ENCODE measurements at places on chromosomes 7 and 10.

GRCh38 chr10:120736377-120736776, 114.8 kb upstream of the WDR11 start:
- ATAC-seq: no peak
- no peak overlapping the region for H3K27ac ChIP-seq
- no peaks in the 10 kb centered on the region for H3K27me3 ChIP-seq
- no peaks in the 10 kb centered on the region for H3K4me1 ChIP-seq

- no peaks in the 10 kb centered on the region for H3K36me3 ChIP-seq
- H3K27me3 ChIP-seq: no peaks in the 10 kb centered on the region
- no peak overlapping the region for H3K4me3 ChIP-seq
- no peak for ATAC-seq
- no peak overlapping the region for H3K27ac ChIP-seq
These were observed 88.9 kb downstream of the CHRM2 start for GRCh38 chr7:136957391-136957790.

DNA sequence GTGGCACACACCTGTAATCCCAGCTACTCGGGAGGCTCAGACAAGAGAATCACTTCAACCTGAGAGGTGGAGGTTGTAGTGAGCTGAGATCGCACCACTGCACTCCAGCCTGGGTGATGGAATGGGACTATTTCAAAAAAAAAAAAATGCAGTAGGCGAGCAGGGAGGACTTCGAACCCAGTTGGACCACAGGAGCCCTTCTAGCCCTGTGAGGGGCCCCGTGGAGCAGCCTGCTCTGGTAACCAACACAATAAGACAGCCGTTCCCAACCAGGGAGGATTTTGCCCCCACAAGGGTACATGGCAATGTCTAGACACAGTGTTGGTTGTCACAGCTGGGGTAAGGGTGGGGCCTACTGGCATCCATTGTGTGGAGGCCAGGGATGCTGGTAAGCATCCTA, 63.9 kb upstream of the BTBD16 start:
- H3K4me3 ChIP-seq: no peak overlapping the region
- H3K27ac ChIP-seq: no peak overlapping the region
- no peaks in the 10 kb centered on the region for H3K36me3 ChIP-seq
- no peak for ATAC-seq

DNA sequence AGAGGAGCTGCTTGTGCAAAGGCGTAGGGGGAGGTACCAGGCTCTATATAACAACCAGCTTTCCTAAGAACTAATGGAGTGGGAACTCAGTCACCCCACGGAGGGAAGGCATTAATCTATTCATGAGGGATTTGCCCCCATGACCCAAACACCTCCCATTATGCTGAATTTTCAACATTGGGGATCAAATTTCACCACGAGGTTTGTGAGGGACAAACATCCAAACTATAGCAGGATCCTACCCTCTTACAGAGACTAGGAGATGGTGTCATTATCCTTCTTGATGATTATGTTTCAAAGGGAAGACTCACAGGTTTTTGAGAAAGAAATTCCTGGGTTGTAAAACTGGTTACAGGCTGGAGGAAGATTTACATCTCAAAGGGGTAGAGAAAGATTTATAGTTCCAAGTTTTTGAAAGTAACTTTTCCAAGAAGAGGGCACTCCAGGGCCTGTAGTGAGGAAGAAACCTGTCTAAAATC, 295.0 kb upstream of the DKK1 start:
- no peaks in the 10 kb centered on the region for H3K27me3 ChIP-seq
- no peak overlapping the region for H3K4me3 ChIP-seq
- no peak overlapping the region for H3K27ac ChIP-seq
- no peaks in the 10 kb centered on the region for H3K4me1 ChIP-seq
- H3K36me3 ChIP-seq: no peaks in the 10 kb centered on the region

GRCh38 chr10:71538608-71539260, 142.0 kb downstream of the CDH23 start:
- H3K36me3 ChIP-seq: no peaks in the 10 kb centered on the region
- no peak overlapping the region for H3K27ac ChIP-seq
- no peak for ATAC-seq
- no peaks in the 10 kb centered on the region for H3K27me3 ChIP-seq
- H3K4me3 ChIP-seq: no peak overlapping the region

- no peak for ATAC-seq
- H3K27me3 ChIP-seq: no peaks in the 10 kb centered on the region
- no peaks in the 10 kb centered on the region for H3K4me1 ChIP-seq
These were observed 125.5 kb upstream of the SVIL start for GRCh38 chr10:29760138-29760900.

DNA sequence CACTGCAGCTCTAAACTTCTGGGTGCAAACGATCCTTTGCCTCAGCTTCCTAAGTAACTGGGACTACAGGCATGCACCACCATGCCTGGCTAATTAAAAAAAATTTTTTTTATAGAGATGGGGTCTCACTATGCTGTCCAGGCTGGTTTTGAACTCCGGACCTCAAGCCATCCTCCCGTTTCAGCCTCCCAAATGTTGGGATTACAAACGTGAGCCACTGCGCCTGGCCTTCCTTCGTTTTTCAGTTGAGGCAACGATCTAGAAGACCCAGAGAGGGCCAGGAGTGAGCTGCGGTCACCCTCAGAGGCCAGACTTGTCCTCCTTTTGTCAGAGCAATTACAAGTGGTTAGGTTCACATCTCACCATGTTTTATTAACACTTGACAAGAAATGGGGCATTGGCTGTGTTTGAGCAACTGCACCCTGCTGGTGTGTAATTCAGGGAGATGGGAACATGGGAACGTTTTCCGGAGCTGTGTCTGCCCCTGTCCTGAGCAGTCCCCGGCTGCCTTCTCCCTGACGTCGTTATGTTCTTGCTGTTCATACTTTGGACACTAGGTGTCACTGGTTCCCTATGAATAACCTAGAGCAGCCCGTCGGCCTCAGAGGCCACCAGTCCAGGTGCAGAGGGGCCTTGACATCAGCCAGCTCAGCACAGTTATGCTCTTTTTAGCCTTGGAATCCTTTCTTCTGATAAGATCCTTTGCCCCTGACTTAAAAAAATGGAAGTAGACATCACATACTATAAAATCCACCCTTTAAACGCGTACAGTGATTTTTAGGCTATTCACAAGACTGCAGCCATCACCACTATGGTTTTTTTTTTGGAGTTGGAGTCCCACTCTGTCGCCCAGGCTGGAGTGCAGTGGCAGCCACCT, 375.0 kb downstream of the TYW1 start:
- H3K27ac ChIP-seq: no peak overlapping the region
- peaks cover 27% of the 10 kb centered on the region for H3K27me3 ChIP-seq
- H3K4me1 ChIP-seq: no peaks in the 10 kb centered on the region
- peak; percentile 84 for ATAC-seq
- H3K4me3 ChIP-seq: no peak overlapping the region

GRCh38 chr7:31051598-31052486, at the start of gene ADCYAP1R1:
TSS of gene ADCYAP1R1 (plus strand) at chr7:31052308. CDS start at chr7:31063265, 10,957 bp downstream.
- H3K4me1 ChIP-seq: no peaks in the 10 kb centered on the region
- peak; percentile 84 for ATAC-seq
- H3K36me3 ChIP-seq: no peaks in the 10 kb centered on the region
- H3K4me3 ChIP-seq: peak within 1 kb of the TSS; percentile 18

- H3K27me3 ChIP-seq: no peaks in the 10 kb centered on the region
- no peaks in the 10 kb centered on the region for H3K4me1 ChIP-seq
- H3K27ac ChIP-seq: no peak overlapping the region
- no peak overlapping the region for H3K4me3 ChIP-seq
- H3K36me3 ChIP-seq: no peaks in the 10 kb centered on the region
These were observed 90.0 kb downstream of the PLXNA4 start for GRCh38 chr7:132486274-132486610.

- H3K27ac ChIP-seq: peak overlapping the region; percentile 89
- H3K27me3 ChIP-seq: no peaks in the 10 kb centered on the region
- peak; percentile 26 for ATAC-seq
- H3K4me3 ChIP-seq: peak overlapping the region; percentile 2
- peaks cover 55% of the 10 kb centered on the region for H3K4me1 ChIP-seq
These were observed 144.4 kb downstream of the ARID5B start for GRCh38 chr10:62045765-62046521.

DNA sequence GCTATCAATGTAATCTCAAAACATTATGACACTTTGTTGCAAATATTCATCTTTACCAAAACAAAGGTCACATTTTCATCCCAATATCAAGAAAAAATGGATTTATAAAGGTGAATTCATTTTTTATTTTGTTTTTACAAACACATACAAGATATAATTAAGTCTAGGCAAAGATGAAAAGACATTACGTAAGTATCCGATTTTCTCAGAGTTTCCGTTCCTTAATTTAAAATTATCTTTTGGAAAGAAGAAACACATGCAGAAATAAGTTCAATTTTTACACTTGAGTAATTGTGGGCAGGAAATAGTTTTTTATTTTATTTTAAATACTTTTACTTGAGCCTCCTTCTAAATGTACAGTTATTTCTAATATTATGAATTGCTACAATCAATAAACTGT, 24.6 kb downstream of the RTKN2 start:
- H3K4me1 ChIP-seq: no peaks in the 10 kb centered on the region
- H3K36me3 ChIP-seq: no peaks in the 10 kb centered on the region
- ATAC-seq: no peak
- no peak overlapping the region for H3K27ac ChIP-seq
- no peaks in the 10 kb centered on the region for H3K27me3 ChIP-seq

DNA sequence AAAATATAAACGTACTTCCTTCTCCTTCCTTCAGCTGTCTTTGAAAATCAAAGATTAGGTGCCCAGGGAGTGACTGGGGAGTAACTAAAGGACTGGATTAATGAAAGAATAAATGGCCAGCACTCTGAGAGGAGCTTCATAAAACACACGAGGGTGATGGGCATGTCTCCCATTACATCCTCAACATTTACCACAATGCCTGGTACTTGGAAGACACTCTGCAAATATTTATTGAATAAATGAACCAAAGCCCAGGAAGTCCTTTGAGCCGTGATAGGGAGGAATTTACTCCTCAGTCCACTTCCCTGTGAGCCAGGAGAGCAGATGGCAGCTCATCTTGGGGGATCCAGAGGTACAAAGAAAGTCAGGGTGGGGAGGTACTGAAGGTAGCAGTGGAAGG, 96.3 kb downstream of the RAB11FIP2 start:
- H3K27me3 ChIP-seq: peaks cover 9% of the 10 kb centered on the region
- no peaks in the 10 kb centered on the region for H3K4me1 ChIP-seq
- no peak for ATAC-seq
- no peak overlapping the region for H3K27ac ChIP-seq
- no peak overlapping the region for H3K4me3 ChIP-seq
- no peaks in the 10 kb centered on the region for H3K36me3 ChIP-seq

GRCh38 chr10:111034598-111035310, 42.1 kb upstream of the ADRA2A start:
- no peak overlapping the region for H3K27ac ChIP-seq
- H3K4me3 ChIP-seq: no peak overlapping the region
- H3K27me3 ChIP-seq: no peaks in the 10 kb centered on the region
- no peak for ATAC-seq
- no peaks in the 10 kb centered on the region for H3K36me3 ChIP-seq

All from gastroesophageal sphincter (tissue), 4 donors.